Hematopoietic multipotent progenitor cell treated with erythropoietin and hydrocortisone succinate and interleukin-3 and kit ligand, for 8 days (in vitro differentiated cells): ENCODE measurements at places on chromosomes 3 and 15.

GRCh38 chr3:133592843-133593242 is 19.4 kb downstream of the CDV3 start:
- DNase-seq: no peak

GRCh38 chr15:29873264-29873663 is 51.0 kb upstream of the TJP1 start:
- no peak for DNase-seq

DNA sequence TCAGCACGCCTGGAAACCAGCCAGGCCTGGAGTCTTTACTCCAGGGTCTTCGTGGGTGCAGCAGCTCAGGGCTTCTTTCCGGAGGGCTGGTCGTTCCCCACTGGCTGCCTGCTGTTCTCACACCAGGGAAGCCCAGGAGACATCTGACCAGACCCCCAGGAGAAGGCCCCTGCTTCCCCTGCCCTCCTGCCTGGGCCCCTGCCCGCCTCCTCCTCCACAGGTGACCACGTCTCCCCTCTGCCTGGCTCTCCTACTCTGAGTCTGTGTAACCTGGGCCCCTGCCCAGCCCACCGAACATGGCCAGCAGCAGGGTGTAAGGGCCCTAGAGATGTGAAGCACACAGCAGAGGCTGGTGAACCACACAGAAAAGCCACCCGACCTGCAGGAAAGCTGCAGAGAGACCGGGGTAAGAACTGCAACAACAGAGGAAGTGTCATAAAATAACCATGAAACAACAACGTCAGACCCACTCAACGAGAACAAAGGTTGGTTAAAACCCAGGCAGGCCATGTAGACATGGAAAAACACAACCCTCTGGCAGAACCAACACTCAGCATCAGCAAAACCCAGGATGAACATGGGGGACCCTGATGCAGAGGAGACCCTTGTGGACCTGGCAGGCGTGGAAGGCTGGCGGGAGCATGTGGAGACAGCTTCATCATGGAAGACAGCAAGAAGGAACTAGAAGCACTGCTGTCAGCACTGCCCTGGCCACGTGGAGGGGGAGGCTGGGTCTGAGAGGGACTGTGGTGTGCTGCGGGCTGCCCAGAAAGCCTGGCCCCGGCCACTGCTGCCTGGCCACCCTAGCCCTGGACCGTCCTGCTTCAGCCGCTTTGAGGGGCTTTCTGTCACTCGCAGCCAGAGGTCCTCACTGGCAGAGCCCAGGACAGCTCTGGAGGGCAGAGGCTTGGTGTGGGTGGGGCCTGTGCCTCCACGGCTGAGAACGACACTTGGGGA is 20.4 kb downstream of the UROC1 start:
- no peak for DNase-seq

GRCh38 chr15:33716025-33716424 is 252.3 kb upstream of the CHRM5 start:
- no peak for DNase-seq
